ENCODE measurements at places on chromosomes 6 and 20.

- DNase-seq: no peak
These were observed 34.0 kb upstream of the SCGN start for GRCh38 chr6:25617997-25618396.

DNA sequence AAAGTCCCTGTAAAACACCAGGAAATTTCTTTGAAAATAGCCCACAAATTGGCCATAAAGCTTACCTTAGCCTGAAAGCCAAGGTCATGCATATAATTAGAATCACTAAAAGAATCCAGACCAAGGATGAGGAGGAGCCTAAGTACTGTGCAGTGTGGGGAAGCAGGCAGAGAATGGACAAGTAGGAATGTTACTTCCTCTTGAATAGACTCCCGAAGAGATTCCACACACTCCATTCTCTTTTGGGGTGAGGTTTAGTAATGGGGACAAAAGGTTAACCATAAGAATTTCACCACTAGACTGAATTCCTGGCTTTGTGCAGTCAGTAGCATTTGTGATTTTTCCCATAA, 27.5 kb upstream of the MARCKS start:
- DNase-seq: no peak

GRCh38 chr20:53174454-53174853, 202.3 kb downstream of the TSHZ2 start:
- no peak for DNase-seq

- DNase-seq: no peak
These were observed 49.5 kb downstream of the NCOA3 start for GRCh38 chr20:47551222-47551621.

- DNase-seq: no peak
These were observed 1.2 kb downstream of the LIME1 start for GRCh38 chr20:63737695-63737944.

DNA sequence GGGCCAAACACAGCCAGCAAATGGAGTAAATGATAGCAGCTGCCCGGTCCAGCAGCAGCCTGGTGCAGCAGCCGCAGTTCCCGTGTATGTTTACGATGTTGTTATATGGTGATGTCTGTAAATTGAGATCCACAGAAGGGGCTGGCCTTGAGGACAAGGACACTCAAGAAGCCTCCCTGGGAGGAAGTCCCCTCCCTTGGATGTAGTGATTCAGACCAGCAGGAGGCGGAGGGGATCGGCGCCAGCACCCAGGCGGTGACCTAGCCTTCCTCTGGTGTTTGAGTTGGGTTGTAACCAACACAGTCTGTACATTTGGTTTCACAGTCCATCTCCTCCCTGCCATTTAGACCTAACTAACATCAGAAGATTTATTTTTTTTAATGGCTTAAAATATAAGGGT, 187.8 kb downstream of the SYNDIG1 start:
- DNase-seq: no peak

GRCh38 chr20:52747845-52748284, 224.3 kb upstream of the TSHZ2 start:
- DNase-seq: no peak

DNA sequence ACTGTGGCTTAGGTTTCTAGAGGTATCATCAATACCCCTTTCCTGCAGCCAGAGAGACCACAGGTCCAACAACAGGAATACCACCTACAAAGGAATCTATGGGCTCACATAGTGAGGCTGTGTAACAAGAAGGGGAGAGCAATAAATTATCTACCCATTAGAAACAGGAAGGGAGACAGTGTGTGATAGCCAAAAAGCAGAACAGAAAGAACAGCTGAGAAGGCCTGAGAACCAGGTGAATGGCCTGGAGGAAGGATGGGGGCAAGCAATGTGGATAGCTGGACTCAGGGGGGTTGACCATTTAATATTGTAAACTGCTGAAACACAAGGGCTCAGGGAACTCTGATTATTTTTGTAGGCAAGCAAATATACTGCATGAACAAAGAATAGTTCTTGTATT, 628.2 kb downstream of the COL12A1 start:
- DNase-seq: no peak

- no peak for DNase-seq
These were observed 49.4 kb downstream of the ANKRD60 start for GRCh38 chr20:58179083-58179431.

GRCh38 chr20:25315418-25316210, 67.7 kb downstream of the PYGB start:
- DNase-seq: no peak

- DNase-seq: no peak
These were observed 487.2 kb downstream of the PHF3 start for GRCh38 chr6:64122712-64123375.

GRCh38 chr20:52978851-52979250, 6.7 kb downstream of the TSHZ2 start:
- no peak for DNase-seq

DNA sequence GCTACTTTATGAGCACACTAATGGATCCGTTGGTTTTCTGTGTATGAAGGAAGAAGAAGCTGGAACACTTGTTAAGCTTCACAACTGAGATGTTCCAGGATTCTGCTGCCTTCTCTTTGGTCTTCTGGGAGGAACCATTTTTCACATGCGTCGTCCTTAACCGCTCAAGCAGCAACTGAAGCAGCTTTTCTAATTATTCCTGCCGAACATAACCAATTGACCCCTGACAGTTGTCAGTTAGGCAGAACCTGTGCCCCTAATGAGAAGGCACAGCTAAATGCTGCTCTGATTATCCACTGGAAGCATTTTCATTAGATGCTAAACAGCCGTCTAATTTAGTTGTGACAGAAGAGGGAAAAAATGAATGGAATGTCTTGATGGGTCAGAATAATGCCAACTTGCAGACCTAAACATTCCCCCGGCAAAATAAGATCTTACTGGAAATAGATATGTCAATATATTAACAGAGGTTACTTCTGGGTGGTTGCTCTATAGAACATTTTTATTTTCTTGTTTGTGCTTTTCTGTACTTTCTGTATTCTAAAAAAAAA, 85.0 kb upstream of the SMLR1 start:
- DNase-seq: no peak

DNA sequence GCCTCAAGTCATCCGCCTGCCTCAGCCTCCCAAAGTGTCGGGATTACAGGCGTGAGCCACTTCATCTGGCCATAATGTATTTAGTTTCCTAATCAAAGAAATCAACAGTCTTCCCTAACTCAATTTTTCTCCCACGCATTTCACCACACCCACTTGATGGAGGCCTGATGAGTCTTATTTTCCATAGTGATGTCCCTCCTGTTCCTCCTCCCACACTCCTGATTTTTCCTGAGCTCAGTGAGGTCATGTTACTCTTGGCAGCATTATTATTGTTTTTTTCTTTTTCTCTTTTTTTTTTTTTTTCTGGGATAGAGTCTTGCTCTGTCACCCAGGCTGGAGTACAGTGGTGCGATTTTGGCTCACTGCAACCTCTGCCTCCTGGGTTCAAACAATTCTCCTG, 8.9 kb downstream of the ABRACL start:
- DNase-seq: no peak

- DNase-seq: no peak
These were observed 21.5 kb downstream of the COL9A3 start for GRCh38 chr20:62838128-62838891.

DNA sequence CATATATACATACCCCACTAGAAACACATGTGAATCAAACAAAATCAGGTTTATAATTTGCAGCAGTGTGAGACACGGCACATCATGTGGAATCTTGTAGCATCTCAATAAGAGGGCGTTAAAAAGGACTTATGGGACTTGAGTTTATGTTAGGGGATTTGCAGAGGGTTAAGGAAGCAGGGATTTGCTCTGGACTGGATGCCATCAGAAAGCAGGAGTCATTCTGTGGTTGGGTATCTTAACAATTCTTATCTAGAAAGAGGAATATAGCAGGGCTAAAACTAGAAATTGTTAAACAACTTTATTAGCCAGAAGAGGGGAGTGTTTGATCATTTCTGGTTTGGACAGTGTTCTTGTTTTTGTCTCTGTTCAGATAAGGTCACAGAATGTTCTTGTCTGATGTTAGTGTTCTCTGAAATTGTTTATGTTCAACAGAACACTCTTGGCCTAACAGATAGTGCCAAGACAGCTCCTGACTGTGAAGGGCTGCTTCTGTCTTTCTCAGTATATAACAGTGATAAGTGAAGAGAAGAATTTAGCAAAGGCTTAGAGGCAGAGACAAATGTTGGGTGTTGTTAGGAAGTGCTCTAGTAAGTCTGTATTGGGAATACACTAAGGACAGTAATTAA, 39.2 kb downstream of the LIN28B start:
- DNase-seq: no peak

DNA sequence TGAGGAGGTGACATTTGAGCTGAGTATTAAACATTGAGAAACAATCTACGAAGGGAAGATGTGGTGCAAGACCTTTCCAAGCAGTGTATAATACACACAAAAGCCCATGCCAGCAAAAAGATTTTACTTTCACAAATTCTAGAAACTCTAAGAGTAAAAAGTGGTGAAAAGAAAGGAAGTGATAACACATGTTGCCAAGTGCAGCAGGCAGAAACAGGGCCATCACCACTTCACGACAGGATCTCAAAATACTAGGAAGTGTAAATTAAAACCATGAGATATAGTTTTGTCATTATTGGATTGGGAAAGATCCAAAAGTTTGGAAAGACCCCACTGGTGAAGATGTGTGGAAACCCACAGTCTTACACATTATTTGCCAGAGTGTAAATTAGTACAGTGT, 1.7 kb upstream of the ENTPD6 start:
- DNase-seq: no peak

DNA sequence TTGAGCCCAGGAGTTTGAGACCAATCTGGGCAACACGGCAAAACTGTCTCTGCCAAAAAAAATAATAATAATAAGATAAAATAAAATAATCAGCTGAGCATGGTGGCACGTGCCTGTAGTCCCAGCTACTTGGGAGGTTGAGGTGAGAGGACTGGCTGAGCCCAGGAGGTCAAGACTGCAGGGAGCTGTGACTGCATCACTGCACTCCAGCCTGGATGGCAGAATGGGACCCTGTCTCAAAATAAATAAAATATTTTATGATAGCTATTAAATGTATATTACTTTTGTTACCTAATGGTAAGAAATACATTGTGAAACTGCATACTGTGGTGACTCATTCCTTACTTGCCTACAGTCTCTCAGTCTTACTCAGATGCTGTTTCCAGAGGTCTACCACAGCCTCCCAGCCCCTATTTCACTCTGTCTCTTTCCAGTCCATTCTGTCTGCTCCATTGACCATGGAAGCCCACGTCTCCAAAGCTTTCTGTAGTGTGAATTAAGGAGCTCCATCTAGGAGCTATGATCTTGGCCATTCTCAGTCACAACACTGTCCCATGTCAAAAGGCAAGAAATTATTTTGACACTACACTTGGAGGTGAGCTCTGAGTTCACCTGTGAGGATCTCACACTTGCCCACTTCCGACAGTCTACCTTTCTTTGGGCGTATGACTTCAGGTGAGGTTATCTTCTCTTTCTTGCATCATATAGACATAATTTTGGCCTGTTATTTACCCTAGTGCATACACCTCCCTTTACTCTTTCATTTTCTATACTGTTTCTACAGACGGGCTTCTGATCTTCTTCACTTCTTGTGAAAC, 22.4 kb upstream of the SNX9 start:
- DNase-seq: no peak

- no peak for DNase-seq
These were observed 28.9 kb downstream of the PSMB9 start for GRCh38 chr6:32882879-32883250.

DNA sequence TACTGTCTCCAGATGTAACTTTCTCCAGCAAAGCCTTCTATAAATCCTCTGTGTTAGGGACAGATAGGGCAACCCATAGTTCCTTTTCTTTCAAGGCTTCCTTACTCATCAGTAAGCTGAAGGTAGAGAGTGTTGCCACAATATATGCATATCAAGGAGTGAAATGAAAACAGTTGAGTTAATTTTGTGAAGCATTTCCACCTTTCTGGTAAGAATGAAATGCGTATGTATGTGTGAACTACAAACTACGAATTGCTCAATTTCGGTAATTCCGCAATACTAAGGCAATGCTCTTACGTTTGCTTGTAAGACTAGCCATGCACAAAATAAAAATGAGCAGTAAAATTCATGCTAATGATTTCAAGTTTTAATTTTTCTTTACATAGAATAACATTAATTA, 61.2 kb upstream of the HBS1L start:
- no peak for DNase-seq

DNA sequence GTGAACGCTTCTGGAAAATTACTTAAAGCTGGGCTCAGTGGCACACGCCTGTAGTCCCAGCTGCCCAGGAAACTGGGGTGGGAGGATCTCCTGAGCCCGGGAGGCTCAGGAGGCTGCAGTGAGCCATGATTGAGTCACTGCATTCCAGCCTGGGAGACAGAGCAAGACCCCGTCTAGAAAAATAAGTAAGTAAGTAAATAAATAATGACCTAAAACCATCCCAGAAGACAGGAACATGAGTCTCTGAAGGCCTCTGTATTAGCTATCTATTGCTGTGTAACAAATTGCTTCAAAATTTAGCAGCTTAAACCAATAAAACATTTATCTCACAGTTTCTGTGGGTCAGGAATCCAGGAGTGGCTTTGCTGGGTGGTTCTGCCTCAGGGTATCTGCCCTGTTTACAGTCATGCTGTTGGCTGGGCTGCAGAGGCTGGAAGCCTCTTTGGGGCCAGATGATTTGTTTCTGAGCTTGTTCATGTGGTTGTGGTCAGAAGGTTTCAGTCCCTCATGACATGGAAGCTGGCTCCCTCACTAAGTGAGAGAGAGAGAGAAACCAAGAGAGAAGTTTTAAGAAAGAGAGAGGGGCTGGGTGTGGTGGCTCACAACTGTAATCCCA, 48.4 kb upstream of the NCOA3 start:
- no peak for DNase-seq

DNA sequence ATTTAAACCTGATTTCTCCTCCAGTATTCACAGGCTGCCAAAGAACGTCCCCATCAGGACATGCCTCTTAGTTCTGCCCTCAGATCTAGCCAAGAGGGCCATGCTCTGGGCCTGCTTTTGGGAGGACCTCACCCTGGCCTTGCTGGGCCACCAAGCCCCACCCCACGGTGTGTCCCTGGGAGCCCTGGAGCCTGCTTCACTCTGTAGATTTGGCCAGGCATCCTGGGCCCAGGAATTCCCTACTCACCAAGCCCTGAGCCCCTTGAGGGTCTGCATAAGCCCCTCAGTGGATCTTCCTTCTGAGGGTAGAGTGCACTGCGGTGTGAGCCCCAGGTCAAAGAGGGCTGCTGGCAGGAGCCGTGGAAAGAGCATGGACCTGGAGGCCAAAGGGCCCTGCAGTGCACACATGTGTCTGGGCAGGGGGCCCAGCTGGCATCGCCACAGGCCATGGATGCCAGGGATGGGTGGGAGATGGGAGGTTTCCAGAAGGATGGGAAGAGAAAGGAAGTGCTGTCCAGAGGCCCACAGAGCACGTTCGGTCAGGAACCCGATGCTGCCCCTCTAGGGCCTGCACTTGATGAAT, 98.0 kb downstream of the DACT2 start:
- DNase-seq: no peak

DNA sequence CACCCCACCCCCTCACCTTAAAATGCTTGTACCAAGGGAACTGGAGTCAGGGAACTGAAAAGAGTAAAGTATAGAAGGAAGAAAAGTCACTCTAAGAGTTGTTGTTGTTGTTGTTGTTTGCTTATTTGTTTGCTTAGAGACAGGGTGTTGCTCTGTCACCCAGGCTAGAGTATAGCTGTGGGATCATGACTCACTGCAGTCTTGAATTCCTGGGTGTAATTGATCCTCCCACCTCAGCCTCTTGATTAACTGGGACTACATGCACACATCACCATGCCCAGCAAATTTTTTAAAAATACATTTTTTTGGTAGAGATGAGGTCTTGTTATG, 681.6 kb upstream of the GJE1 start:
- no peak for DNase-seq

- DNase-seq: no peak
These were observed 609.3 kb upstream of the IMPG1 start for GRCh38 chr6:76681781-76682180.

- no peak for DNase-seq
These were observed 6.7 kb downstream of the ZKSCAN4 start for GRCh38 chr6:28245206-28245941.
